ENCODE measurements at places on chromosomes 12 and 14.

DNA sequence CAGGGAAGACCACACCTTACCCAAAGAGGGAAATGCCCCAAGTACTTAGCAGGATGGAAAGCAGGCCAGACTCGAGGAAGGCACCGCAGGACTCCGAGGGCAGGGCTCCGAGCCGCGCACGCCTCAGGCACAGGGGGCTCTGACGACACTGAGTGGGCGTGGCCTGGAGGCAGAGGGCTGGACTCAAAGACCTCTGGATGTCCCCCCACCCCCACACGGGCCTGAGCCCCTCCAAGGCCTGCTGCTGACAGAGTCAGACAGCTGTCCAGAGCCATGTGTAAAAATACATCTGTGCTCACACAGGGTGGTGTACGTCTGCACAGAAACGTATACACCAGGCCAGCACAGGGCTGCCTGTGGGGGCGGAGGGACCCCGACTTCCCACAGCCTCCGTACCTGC is 1.4 kb downstream of the AKT1 start:
- peak; percentile 88 for DNase-seq

- DNase-seq = no peak
These were observed 53.5 kb downstream of the RAD52 start for GRCh38 chr12:896031-896430.

DNA sequence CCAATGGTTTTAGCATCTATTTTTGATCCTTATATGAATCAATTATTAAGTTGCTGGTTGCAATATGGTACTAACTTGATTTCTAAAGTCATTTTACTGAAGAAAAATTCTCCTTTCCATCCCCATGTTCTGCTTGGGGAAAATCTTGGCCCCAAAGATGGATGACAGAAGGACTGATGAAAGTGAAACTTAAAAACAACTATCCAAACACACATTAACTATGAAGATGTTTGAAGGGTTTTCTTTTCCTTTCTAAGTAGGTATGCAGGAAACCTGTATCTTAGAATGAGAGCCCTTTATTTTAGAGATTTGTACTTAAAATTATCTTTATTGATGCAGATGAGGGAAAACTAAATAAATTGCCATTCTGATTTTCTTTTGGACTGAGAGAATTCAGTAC is 5.9 kb downstream of the C12orf71 start:
- DNase-seq = no peak

GRCh38 chr12:61804301-61804700 is 455.9 kb upstream of the USP15 start:
- no peak for DNase-seq

Data from GM03348 (cell line).